Left lung (tissue), 14 donors: ENCODE measurements at places on chromosomes 5 and 9.
A peak's percentile ranks its signal among the peaks of the same experiment; 100 is the strongest.

- DNase-seq, result no peak
Measured at GRCh38 chr9:100445161-100445902, 18.4 kb downstream of the MSANTD3 start.

- no peak for DNase-seq
Measured at GRCh38 chr5:177064500-177065277, 22.0 kb upstream of the FGFR4 start.

DNA sequence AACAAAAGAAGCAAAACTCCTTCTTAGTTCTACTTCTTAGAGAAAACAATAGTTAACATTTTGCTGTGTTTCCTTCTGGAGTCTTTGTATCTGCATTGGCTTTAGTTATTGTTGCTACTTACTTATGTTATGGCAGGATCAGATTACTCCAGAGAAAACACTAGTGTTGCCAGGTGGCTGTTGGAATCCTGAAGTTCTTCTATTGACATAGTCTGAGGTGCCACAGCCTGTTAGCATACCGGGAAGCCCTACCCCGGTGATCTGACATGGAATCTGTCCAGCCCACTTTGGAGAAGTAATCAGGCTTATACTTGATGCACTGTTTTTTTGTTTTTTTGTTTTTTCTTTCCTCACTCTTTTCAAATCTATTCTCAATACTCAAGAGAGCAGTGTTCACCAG, 68.5 kb upstream of the CEP78 start:
- peak; percentile 11 for DNase-seq

GRCh38 chr5:1004461-1005248, 3.9 kb upstream of the NKD2 start:
- DNase-seq, result peak; percentile 88

DNA sequence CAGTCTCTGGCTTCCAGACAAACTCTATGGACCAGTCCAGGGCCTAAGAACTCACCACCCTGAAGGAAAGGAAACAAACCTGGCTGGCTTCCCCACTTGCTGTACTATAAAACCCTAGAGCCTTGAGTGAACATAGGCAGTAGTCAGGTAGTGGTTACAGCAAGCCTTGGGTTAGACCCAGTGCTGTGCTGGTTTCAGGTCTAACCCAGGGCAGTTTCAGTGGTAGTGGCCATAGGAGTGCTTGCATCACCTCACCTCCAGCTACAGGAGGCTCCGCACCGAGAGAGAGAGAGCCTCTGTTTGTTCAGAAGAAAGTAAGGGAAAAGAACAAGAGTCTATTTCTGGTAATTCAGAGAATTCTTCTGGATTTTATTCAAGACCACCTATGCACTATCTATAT, 714.1 kb upstream of the CDH10 start:
- no peak for DNase-seq

DNA sequence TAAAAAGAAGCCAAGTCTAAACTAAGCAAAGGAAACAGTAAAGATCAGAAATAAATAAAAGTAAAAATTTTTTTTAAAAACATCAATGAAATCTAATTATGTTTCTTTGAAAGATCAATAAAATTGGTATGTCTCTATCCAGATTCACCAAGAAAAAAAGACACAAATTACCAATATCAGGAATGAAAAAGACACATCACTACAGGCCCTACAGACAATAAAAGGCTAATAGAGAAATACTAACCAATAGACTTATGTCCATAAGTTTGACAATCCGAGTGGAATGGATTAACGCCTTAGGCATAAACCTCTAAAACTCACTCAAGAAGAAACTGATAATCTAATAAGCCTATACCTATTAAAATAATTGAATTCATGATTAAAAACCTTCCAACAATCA, 12.4 kb downstream of the BRD3OS start:
- DNase-seq, result no peak

DNA sequence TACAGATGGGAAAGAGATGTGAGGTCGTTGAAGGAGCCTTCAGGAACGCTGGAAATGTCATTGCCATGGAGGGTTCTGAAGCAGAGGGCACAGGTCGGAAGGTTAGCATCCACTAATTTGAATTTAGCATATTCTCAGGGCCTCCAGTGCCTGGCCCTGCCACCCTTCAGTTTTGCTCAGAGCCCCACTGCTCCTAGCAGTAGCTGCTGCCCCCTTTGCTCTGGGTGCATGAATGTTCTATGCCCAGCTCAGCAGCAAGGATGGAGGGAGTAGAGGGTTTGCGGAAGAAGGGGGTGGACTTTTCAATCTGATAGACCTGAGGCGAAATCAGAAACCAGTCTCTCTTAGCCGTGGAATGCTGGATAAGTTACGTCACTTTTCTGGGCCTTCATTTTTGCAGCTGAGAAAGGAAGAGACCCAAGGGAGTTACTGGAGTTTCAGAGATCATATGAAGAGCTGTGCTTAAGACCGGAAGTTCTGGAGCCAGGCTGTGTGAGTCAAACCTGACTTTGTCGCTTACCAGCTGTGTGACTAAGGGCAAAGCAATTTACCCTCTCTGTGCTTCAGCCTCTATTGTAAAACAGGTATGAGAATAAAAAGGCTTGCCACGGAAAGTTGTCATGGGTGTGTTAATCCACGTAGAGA, 133.2 kb upstream of the PANK3 start:
- DNase-seq, result no peak

- DNase-seq, result no peak
Measured at GRCh38 chr5:152072091-152072490, 147.4 kb upstream of the GLRA1 start.

DNA sequence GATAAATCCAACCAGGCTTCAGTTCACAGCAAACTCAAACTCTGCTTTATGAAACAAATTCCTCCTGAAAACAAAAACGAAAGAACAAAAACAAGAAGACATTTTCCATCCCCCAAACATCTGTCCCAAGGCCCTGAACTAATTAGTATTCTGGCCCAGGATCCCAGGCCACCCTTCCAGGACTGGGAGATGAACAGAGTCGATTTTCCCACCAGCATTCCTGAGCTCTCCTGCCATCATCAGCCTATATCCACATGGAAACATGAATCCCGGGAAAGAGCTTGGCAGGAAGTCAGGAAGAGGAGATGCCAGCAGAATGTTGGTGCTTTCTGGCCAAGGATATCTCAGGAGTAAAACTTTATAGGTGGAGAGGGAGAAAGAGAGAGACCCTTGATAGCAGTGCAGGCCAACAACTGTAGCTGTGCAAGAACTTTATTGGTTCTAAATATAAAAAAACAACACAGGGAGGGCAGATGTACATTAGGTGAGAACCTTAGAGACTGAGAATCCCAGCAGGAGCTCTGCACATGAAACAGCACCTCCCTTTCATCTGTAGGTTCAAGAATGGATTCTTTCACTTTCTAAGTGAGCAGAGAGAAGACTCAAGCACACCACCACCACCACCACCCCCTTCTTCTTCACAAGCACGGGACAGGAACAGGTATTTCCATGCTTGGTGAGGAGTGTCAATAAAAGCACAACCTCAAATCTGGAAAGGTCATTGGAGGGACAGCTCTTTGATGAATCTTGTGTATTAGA, 190.7 kb upstream of the TAS2R1 start:
- DNase-seq, result no peak

GRCh38 chr9:96524764-96525163, 74.8 kb downstream of the HABP4 start:
- no peak for DNase-seq

DNA sequence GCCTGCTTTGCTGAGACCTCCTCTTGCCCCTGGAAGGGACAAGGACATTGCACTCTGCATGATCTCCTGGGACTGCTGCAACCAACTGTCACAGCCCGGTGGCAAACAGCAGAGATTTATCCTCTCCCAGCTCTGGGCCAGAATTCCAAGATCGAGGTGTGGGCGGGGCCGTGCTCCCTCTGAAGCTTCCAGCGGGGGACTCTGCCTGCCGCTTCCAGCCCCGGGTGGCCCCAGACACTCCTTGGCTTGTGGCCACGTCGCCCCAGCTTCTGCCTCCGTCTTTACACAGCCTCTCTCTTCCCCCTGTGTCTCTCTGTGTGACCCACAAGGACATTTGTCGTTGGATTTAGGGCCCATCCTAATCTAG, 67.1 kb downstream of the COL5A1 start:
- DNase-seq, result no peak

DNA sequence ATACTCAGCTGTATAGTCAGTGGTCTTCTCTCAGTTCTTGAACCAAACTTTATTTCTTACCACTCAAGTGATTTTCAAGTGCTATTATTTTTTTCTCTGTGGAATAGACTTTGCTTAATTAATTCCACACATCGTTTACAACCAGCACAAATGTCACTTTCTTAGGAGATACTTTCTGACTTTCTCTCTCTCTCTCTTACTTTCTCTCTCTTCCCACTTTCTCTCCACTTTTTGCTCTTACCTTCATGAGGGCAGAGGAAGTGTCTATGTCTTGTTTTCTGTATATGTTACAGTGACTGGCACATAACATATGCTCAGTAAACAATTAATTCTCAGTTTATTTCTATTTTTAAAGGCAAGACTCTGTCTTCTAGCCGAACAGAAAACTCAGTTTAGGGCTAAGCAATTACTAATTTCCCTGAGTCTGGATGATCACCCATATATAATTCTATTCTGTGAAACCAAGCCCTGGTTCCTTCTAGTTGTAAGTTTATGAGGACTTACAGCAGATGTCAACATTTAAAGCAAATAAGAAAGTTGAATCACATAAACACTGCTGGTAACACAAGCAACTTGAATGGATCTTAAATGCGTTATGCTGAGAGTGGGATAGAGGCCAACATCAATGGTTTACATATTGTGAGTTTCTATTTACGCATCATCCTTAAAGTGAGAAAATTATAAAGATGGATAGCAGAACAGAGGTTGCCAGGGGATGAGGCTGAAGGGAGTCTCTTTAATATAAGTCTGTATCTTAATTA, 791.4 kb downstream of the MTRR start:
- no peak for DNase-seq

GRCh38 chr9:34575862-34576596, 13.5 kb downstream of the CNTFR start:
- DNase-seq, result no peak
